ENCODE measurements at places on chromosomes 3 and 15.

DNA sequence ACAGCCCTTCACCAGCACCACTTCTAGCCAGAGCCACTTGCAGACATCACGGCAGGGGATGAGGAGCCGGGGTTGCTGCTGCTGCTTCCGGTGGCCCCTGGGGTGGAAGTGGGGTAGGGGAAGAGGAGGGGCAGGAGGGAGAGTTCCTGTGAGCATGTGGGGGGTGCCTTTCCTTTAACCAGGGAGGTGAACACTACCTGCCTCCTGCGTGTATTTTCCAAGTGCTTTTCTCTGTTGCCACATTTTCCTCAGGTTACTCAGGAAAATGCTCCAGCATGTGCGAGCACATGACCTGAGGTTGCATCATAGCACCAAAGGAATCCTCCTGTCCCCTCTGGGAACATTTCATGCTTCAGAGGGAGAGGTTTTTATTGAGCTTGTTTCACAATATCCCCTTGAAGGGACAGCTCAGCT lies 12.2 kb upstream of the SACM1L start:
- no peak for DNase-seq

DNA sequence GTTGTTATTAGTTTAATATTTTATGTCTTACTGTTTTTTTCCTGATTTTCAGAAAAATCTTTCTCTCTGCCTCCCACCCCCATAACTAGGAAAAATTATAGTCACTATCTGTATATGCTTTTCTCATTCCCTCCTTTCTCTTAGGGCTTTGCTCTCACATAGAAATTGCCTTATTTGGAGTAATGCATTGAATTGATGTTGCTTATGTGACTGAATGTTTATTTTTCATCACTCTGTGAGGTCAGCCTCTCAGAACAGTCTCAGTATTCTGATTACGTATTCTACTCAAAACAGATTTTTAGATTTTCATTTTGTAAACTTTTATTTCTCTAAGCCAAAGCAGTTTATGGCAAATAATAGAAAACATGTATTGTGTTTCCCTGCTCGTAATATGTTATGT lies 121.0 kb downstream of the SLMAP start:
- no peak for DNase-seq

DNA sequence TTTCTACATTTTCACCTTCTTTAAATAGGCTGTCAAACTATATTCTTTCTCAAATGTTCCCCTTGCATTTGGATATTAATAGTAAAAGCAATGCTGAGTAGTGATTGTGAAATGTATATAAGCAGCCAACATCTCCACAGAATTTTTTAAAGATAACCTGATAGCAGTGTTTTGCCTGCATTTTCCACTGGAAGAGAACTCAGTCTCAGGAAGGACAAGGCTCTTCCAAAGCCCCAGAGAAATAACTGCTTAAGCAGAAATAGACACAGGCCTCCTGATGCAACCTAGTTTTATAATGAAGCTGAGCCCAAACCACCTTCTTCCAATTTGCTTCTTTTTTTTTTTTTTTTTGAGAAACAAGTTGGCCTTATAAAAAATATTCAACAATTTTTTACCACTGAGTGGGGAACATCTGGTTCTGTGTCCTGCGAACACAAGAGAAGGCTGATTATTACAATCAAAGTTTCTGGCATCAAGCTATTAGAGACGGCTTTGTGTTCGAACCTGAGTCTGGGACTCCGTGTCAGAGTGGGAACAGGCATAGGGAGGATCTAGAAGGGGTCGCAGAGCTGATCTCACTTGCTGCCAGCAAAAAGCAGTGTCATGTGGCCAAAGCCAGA lies 332.5 kb upstream of the TBL1XR1 start:
- no peak for DNase-seq

DNA sequence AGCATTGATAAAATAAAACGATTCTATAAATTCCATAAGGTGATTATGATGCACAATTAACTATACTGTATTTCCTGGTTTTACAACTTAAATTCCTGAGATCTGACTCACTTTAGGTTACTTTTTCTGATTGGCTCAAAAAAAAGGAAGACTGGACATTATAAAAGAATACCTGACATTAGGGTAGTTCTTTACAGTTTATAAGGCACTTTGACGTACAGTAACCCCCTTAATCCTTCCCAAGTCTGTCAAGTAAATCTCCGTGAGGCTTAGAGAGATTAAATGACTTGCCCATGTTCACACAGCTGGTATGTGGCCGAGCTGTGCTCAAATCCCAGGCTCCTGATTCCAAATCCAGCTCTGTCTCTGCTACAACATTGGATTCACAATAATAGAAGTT lies 1.0 kb upstream of the SLTM start:
- no peak for DNase-seq

- no peak for DNase-seq
Observed at GRCh38 chr15:61200626-61201025, 28.5 kb downstream of the RORA start.

DNA sequence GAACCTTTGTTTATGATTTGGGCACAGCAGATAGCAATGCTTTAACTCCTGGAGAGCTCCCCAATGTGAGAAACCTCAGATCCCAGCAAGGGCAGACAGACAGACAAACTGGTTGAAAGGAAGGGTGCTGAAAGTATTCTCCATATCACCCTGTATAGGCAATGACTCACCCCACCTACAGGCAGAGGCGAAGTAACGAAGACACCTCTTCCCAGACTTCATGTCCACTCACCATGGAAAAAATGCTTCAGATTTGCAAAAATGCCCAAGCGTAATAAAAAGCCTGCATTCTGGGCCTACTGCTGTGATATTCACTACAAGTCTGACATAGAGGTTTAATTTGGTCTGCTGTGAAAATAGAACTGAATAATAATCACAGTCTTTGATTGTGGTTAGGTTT lies 50.5 kb downstream of the THBS1 start:
- DNase-seq = no peak

DNA sequence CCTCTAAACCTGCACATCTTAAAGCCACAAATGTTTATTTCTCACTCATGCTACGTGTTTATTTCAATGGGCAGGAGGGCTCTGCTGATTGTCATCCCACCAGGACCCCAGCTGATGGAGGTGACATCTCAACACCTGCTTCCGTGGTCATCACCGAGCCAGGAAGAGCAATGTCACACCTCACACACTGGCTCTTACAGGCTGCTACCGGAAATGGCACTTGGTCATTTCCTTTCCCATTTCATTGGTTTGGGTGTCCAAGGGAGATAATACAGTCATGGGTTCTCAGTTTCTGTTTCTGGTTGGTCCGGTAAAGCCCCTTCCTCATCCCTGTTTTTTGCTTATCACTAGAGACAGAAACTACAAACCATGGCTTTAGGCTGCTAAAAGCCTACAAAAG lies 41.9 kb downstream of the ABHD2 start:
- no peak for DNase-seq

GRCh38 chr15:84865074-84865569 lies 19.3 kb upstream of the SLC28A1 start:
- no peak for DNase-seq

GRCh38 chr3:129161860-129162271 lies 1.0 kb upstream of the ISY1 start:
- DNase-seq = no peak

DNA sequence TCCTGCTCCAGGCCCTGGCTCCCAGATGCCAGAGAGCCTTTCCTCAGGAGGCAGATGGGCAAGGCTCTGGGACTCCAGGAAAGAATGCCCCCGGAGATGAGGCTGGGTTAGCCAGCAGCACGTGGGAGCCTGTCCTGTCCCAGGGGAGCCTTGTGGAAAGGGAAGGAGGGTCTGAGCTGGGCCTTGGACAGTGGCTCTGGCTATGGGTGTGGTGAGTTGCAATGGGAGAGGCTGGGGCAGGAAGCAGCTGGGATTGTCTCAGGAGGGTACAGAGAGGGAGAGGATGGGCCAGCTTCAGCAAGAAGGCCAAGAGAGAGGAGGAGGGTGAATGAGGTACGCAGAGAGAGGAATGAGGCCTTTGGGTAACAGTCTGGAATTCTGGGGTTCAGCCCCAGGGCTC lies 17.4 kb upstream of the CACNA2D2 start:
- no peak for DNase-seq

DNA sequence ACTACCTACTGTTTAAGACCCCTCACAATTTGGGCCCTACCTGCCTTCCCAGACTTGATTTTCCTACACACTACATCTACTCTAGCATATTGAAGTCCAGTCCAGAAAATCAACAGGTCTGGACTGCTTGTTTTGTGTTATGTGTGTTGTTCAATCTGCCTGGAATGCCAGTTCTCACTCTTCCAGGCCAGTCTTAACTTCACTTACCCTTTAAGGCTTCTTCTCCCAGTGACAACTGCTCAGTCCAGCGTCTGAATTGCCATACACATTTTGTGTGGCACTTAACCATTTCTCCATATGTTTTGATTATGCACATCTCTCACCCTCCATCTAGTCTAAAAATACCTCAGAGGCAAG lies 1.1 kb downstream of the TICRR start:
- DNase-seq = no peak

GRCh38 chr3:156036258-156037053 lies 83.9 kb upstream of the KCNAB1 start:
- DNase-seq = no peak

DNA sequence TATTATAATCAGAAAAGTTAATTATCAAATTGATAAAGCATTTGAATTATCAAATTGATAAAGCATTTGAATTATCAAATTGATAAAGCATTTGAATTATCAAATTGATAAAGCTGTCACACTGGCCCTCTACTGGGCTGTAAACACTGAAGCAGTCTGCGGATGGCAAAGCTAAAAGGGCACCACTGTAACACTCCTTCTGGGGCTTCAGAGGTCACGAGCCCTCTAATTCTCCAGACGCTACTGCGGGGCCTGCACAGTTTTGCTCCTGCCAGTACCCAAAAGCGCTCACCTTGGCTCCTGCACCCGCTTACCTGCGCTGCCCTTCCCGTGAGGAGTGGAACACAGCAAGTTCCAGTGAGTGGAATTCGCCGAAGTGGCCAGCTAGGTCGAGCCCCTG lies 409.0 kb upstream of the KCNMB2 start:
- DNase-seq = no peak

GRCh38 chr3:56886314-56886713 lies 84.6 kb upstream of the ARHGEF3 start:
- DNase-seq = no peak

DNA sequence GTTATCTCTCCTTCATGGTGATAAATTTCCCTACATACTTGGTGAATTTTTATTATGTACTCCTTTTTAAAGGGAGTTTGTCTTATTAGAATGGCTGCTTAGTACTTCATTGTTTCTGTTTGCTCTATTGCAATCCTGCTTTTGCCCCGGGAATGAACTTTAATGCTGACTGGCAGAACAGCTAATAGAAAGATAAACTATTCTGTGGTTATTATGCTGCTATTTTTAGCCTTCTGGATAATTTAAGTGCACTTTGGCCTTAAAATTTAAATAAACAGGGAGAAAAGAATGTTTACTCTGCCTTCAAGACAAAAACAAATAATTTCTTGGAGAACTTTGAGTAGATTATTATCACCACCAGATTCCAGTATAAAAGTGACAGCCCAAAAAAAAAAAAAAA lies 413.8 kb upstream of the CCDC54 start:
- DNase-seq = no peak

DNA sequence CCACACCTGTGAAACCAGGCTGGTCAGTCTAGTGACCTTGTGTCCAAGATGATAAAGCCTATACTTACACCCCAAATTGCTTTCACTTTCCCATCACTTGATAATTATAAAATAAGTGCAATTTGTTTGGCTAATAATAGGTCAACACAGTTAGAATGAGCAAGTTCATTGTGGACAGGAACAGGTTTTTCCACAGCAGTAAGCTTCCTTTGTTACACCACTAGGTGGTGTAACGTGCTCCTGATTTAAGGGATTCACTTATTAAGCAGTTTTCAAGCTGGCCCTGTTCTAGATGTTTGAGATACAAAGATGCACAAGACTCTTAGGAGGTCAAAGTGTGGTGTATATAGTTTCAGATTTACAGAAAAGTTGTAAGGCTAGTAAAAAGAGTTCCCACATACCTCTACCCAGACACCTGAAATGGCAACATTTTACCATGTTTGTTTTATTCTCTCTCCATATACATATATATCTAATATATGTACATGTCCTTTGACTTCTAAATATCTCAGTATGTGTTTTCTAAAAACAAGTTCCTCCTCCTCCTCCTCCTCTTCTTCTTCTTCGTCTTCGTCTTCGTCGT lies 6.8 kb upstream of the MFSD1 start:
- DNase-seq = peak; percentile 3

- DNase-seq = no peak
Observed at GRCh38 chr3:32097768-32098167, 8.7 kb upstream of the GPD1L start.

DNA sequence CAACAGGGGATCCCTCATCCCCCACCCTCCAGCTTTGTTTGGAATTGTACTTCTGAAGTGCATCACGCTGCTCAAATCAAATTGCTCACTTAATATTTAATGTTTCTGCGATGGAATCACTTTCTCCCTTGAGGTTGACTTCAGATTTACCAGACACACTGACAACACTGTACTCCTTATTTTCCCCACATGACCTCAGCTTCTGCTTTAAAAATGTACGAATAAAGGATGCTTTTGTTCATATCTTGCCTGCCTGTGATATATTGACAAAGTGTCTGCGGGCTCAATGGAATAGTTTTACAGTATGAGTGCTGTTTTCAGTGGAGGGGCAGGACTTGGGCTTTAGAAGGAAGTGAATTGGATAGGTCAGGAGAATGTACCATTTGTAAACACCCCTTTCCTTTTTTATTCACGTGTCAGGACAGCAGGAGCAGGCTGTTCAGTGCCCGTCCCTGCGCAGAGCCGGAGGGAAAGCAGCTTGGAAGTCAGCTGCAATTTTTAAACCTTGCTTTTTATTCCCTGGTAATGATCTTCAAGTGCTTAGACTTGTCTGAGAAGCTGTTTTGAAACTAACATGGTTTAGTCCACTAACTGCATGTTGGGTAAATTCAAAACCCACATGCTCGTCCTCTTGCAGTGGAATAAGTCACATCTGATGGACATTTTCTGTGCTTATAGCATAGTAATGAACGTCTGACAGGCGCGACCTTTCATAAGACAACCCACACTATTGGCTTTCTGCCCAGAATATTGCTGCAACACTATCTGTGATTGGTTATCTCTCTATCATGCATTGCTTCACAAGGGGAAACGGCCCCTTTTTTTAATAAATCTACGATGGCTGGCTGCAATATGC lies 29.9 kb downstream of the MBNL1 start:
- DNase-seq = peak; percentile 39

- DNase-seq = no peak
Observed at GRCh38 chr3:127339928-127340861, 52.3 kb upstream of the PRR20G start.

- no peak for DNase-seq
Observed at GRCh38 chr15:57651445-57651844, 55.1 kb upstream of the POLR2M start.

- no peak for DNase-seq
Observed at GRCh38 chr15:59020322-59020721, 32.9 kb downstream of the RNF111 start.

DNA sequence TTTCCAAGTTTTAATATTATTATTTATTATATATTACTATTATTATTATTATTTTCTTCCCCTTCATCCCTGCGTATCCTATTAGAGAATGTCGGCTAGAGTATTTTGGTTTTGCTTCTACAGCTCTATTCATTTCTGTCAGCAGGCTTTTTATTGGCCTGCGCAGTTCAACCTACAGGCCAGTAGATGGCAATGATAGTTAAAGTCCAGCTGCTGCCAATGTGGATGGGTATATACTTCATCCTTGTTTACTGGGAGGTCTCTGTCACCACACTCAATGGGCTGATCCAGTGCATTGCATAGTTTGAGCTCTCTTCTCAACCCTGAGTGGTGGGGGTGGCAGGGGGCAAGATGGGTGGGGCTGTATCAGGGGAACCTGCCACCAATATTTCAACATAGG lies 799.8 kb downstream of the NSUN3 start:
- no peak for DNase-seq
